ENCODE measurements at places on chromosomes 7 and 10.
A peak's percentile ranks its signal among the peaks of the same experiment; 100 is the strongest.

DNA sequence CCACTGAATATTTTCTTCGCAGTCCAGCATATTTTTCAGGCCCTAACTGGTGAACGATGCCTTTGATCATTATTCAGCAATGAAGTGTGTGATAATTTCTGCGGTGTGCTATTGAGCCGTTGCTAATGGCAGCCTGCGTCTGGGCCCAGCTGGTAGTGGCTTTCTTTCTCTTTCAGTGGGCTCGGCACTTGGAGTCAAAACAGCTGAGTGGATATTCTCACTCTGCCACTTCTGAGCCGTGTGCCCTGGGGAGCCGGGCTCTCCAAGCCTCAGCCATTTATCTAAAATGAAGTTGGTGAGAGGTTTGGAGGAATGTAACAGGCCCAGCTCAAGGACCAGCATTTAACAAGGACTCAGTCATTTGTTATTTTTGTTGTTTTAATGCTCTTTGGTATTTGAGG is 87.5 kb upstream of the IFRD1 start:
- no peak for DNase-seq

GRCh38 chr7:110889335-110889734 is 201.6 kb upstream of the LRRN3 start:
- no peak for DNase-seq

DNA sequence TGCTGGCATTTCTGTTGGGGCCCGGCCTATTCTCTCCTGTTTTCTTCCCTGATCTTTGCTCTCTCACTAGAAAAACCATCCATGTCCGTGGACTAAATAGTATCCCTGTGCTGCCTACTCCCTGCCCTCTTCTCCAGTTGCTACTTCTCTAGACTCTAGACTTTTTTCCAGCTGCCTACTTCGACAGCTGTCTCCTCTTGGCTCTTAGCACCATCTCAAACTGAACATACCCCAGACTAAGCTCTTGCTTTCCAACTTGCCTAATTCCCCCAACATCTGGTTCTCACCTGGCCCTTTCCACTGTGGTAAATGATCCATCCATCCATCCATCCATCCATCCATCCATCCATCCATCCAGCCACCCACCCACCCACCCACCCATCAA is 19.5 kb downstream of the ADCYAP1R1 start:
- DNase-seq, result no peak

DNA sequence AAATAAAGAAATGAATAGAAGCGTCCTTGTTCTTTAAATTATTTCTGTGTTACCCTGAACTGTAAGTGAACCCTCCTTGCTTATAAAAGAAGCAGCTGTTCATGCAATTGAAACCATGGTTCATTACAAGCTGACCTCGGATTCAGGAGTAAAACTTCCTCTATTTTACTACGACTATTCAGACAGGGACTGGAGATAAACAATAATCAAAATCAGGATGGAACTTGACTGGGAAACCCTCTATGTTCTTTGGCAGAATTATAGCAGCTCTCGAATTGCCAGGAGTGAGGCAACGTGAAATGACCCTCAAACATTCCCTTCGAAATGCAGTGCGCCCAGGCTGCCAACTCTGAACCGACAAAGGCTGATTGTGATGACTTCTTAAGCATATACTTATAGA is 172.1 kb downstream of the CYP26A1 start:
- no peak for DNase-seq

- no peak for DNase-seq
Observed at GRCh38 chr7:139973101-139974050, 89.4 kb downstream of the PARP12 start.

GRCh38 chr7:66948480-66949109 is 27.6 kb downstream of the TMEM248 start:
- no peak for DNase-seq

GRCh38 chr10:70512149-70512639 is 33.6 kb downstream of the PALD1 start:
- DNase-seq, result no peak

GRCh38 chr10:43305876-43306275 is 39.0 kb upstream of the RASGEF1A start:
- DNase-seq, result no peak

DNA sequence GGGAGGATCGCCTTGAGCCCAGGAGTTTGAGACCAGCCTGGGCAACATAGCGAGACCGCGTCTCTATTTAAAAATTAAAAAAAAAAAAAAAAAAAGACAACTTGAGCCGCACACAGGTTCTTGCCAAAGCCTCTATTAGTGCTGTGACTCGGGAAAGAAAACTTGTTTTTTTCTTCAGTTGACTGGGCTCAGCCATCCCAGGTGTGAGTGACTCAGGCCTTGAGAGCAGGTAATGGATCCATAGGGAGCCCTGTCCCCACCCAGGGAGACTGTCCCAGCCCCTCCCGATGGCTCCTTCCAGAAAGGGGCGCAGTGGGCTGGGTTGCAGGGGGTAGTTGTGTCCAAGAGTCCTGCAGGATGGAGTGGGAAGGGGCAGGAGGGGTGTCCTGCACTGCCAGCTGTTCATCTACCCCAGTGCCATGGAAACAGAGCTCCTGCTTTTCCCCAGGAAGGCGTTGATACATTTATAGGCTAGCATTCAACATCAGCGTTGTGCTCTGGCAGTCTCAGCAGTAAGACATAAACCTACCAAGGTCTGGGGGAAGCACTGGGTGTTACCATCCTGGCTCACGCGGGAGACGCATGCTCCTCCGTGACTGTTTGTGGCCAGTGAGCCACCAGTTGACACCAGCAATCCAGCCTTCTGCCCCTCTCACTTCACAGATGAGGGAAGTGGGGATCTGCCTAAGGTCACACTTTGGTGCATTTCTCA is 126.6 kb downstream of the CUX1 start:
- DNase-seq, result no peak

GRCh38 chr10:124325998-124326636 is 92.6 kb downstream of the OAT start:
- no peak for DNase-seq

- no peak for DNase-seq
Observed at GRCh38 chr10:17847585-17848296, 38.6 kb downstream of the MRC1 start.

- no peak for DNase-seq
Observed at GRCh38 chr10:128268015-128268722, 141.9 kb upstream of the MKI67 start.

- no peak for DNase-seq
Observed at GRCh38 chr7:36507475-36508440, 118.1 kb downstream of the ANLN start.

DNA sequence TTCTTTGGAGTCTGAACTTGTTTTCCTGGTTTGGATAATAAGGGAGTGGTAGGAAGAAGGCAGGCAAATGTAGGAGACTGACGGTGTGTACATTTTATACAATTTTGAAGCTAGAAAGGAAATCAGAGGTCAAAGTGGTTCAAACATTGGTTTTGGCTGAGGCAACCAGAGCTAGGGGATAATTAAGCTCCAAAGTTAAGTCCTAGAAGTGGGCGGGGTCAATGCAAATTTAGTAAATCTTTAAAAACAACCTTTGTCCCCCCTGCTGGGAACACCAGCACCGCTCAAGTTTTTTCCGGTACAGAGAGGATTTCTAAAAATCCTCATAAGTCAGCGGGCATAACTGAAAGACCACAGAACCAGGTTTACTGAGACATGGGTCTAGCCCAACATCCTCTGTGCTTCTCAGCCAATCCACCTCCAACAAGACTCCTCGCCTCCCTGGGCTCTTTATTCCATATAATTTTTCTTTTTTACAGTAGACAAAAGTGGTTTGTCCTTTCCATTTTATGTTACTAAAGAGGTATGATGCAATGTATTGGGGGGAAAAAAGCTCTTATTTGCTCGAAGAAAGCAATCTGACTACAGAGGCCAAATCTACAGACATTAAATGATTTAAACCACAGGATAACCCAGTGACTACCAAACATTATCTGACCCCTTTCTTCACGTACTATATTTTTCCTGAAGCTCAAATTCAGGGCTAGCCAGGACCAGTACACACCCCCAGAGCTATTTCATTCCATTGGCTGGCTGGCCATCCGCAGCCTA is 1.6 kb downstream of the GLUD1 start:
- DNase-seq, result no peak

GRCh38 chr10:49655099-49655498 is 24.4 kb upstream of the C10orf53 start:
- no peak for DNase-seq

DNA sequence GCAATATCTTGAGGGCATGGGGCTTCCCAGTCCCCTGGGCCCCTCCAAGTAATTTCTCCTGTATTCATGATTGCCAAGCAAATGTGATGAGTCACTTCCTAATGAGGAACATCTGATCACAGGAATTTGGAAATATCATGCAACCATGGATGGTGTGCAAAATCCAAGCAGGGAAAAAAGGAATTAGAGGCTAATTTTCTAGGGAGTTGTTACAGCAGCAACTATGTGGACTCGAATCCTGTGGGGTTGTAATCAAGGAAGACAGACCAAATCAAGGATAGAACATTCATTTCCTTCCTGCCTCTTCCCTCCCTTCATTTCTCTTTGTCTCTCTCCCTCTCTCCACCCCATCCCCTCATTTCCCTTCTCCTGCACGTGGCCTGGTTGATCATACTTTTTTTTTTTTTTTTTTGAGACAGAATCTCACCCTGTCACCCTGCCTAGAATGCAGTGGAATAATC is 23.9 kb upstream of the AGFG2 start:
- no peak for DNase-seq

DNA sequence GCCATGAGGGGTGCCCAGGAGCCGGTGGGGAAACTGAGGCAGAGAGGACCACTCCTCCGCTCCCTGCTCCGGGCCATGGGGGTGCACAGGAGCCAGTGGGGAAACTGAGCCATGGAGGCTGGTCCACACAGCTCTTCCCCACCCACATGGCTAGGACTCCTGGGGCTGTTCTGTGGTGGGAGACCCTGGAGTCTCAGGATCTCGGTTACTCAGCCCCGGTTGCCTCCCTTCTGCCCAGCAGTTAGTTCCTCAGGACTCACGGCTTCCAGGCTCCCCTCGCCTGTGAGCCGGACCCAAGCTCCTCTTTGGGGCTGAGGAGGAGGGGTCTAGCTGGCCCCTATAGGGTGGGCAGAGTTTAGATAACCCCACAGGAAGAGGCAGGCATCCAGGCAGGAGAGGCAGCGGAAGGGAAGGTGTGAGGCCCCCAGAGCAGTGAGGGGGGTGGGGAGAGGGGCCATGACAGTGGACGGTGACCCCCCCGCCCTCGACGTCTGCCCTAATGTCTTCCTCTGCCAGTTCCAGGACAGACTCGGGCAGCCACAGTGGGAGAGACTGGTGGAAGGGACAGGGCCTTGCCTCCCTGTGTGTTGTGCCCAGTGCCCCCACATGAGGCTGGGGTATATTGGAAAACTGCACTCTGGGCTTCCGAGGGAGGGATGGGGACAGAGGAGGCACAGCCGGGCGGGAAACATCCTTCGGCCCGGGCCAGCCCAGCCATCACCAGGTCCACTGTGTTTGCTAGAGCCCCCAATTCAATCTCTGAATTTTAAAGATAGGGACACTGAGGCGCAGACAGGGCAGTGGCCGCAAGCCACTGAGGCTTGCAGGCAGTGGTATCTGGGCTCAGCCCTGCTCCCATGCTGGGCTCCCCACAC is 4.3 kb downstream of the ELFN1 start:
- no peak for DNase-seq

DNA sequence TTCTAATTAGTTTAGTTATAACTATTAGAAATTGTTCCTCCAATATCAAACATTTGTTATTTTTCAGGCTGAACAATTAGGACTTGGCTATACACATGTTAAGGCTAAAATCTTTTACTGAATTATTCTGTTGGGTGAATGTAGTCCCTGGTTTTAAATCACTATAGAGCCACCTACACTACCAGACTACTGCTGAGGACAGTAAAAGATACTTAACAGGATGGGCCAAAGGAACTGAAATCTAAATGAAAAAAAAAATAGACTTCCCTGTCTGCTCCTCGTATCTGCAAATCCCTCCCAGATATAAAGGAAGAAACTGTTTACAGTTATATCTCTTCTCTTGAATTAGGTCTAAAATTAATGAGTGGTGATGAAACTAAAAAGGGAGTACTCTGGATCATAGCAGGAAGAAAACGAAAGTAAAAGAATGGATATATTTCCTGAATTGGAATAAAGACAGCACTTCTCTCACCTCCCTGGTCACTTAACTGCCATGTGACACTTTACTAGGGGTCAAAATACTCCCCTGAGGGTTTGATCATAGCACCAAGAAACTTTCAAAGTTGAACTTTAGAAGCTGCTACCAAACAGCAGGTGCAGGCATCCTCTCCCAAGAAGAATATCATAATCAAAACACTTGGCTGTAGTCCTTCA is 12.7 kb downstream of the FBXW4 start:
- no peak for DNase-seq

GRCh38 chr7:149772241-149772955 is 990 bp downstream of the ZNF467 start:
- no peak for DNase-seq

- no peak for DNase-seq
Observed at GRCh38 chr7:12323415-12323814, 80.2 kb downstream of the VWDE start.

- no peak for DNase-seq
Observed at GRCh38 chr10:123642293-123642692, 23.9 kb upstream of the GPR26 start.

GRCh38 chr7:1425292-1426136 is 33.8 kb downstream of the MICALL2 start:
- DNase-seq, result no peak

GRCh38 chr7:14115701-14116100 is 126.2 kb upstream of the ETV1 start:
- no peak for DNase-seq

- no peak for DNase-seq
Observed at GRCh38 chr10:14889318-14889717, 10.7 kb downstream of the SUV39H2 start.

DNA sequence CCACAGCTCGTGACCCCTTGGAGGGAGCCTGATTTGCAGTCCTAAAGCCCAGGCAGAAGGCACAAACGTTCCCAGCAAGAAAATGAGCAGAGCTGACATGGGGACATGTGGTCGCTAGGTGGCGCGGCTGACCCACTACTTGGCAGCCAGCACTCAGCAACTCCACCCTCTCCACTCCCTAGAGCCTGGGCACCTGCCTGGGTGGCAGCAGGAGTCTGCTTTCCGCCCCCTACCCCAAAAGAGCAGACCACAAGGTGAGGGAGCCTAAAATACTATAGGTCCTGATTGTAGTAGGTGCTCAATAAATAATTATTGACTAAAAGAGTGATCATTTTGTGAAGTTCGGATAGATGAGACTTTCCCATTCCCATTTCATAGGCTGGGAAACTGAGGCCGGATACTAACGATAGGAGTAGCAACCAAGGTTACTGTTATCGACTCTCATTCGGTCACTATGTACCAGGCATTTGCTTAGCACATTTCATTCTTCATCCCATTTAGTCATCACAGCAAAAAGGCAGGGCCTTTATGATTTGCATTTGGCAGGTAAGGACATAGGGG is 57.4 kb downstream of the NEUROG3 start:
- peak; percentile 49 for DNase-seq

- DNase-seq, result no peak
Observed at GRCh38 chr7:149489391-149490024, 8.1 kb downstream of the ZNF746 start.
